ENCODE measurements at places on chromosomes 1 and 21. TPM values are rescaled to one million over a fixed set of nuclear protein-coding genes. Genes with fewer than 3 reads are reported as not detected.

Gene AADACL3
- not detected for total RNA-seq

- DNase-seq, result no peak
These were observed 17.2 kb downstream of the ROR1 start for GRCh38 chr1:63790989-63791388.

GRCh38 chr1:15578921-15579682 lies 5.7 kb downstream of the AGMAT start:
- DNase-seq, result no peak

Gene AURKAIP1
- 106 TPM for total RNA-seq

DNA sequence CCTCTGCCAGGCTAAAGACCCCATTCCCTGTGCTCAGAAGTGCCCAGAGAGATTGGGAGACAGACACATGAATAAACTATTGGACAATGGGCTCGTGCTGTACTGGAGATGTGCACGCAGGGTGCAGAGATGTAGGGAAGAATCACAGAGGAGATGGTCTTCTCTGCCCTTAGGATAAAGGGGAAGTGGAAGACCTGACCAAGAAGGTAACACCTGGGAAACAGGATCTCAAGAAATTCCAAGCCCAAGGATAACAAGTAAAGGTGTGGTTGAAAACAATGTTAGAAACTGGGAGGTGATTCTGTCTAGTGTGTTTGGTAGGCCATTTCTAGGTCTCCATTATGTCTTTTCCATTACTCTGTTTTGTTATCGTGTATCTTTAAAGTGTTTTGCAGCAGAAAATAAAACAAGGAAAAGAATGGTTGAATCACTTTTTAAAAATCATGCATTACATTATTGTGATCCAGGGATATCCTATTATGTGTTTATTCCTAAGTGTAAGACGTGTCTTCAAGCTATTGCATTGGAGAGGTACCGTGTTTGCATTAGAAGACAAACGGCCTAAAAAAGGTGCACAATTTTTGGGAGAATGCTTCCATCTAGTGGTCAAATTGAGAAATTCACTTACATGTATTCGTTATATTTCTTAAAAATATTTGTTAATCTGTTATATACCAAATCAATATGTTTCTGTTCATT lies 40.8 kb upstream of the KCTD3 start:
- peak; percentile 77 for DNase-seq

Gene SEMA6C
- 21.3 TPM for total RNA-seq

DNA sequence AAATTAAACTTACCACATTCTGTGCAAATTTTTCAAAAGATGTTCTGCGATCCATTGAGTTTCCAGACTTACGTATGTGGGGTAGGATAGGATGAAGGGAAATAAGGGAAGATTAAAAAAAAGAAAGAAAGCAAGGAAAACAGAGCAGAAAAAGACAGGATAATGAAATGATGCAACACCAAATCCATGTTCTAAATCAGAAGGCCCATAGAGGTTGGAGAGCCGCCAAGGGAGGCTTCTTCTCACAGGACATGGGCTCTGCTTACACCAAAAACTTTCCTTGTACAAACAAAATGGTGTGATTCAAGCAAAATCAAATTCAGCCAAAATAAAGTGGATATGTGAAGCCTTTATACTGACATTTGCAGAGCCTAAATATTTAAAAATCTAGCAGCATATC lies 189.5 kb upstream of the GREM2 start:
- no peak for DNase-seq

Gene TRPM2
- 3.2 TPM for total RNA-seq

- peak; percentile 69 for DNase-seq
These were observed at the start of gene GBP3 for GRCh38 chr1:89022167-89022959. TSS of gene GBP3 (minus strand) at chr1:89022866. CDS start at chr1:89020721, 2,145 bp downstream.

GRCh38 chr1:183126528-183126927 lies 59.5 kb upstream of the LAMC2 start:
- no peak for DNase-seq
